ENCODE measurements at places on chromosomes 3 and 15. TPM values are rescaled to one million over a fixed set of nuclear protein-coding genes. Genes with fewer than 3 reads are reported as not detected.

Gene HRH1
- polyA plus RNA-seq: 0.54 TPM

Gene BAHD1
- polyA plus RNA-seq: 0.83 TPM

Gene C3orf85
- not detected for polyA plus RNA-seq

Gene TMOD2
- 26.4 TPM for polyA plus RNA-seq

Gene BBS4
- polyA plus RNA-seq: 39.7 TPM

Gene TCTA
- 7.7 TPM for polyA plus RNA-seq

Gene MITF
- polyA plus RNA-seq: 1.4 TPM

Gene AEN
- polyA plus RNA-seq: 3.6 TPM

Gene SCAANT1
- polyA plus RNA-seq: not detected

Gene CAND2
- polyA plus RNA-seq: 2.6 TPM

Gene CTNNB1
- polyA plus RNA-seq: 381 TPM

Gene RHOV
- 0.36 TPM for polyA plus RNA-seq

Gene CFAP100
- polyA plus RNA-seq: not detected

Gene CHRD
- polyA plus RNA-seq: 0.69 TPM

Gene PPP4R2
- 28.8 TPM for polyA plus RNA-seq

Gene GOLGA6B
- polyA plus RNA-seq: not detected

Gene RBM5
- polyA plus RNA-seq: 27.7 TPM

Gene GABRR3
- polyA plus RNA-seq: not detected

Gene PLA2G4E
- polyA plus RNA-seq: 0.07 TPM

Gene CSTA
- polyA plus RNA-seq: not detected

Gene SLC27A2
- polyA plus RNA-seq: not detected

Gene SUSD5
- 0.62 TPM for polyA plus RNA-seq

Gene CRABP1
- not detected for polyA plus RNA-seq

Gene CLCN2
- polyA plus RNA-seq: 0.71 TPM

Gene CCR9
- polyA plus RNA-seq: not detected

Gene TTC21A
- 3.2 TPM for polyA plus RNA-seq

Gene OIP5
- 2.1 TPM for polyA plus RNA-seq

Gene BMF
- not detected for polyA plus RNA-seq

Gene STXBP5L
- polyA plus RNA-seq: 13.7 TPM

Gene SNTN
- 3.5 TPM for polyA plus RNA-seq

Gene ROBO2
- 107 TPM for polyA plus RNA-seq

Gene SPTBN5
- polyA plus RNA-seq: 0.79 TPM

Gene TNFSF10
- not detected for polyA plus RNA-seq

Gene TTLL13
- polyA plus RNA-seq: 0.31 TPM

Gene CKMT1B
- 92.8 TPM for polyA plus RNA-seq

Gene FAM81A
- polyA plus RNA-seq: 9.7 TPM

Gene LRRC2
- polyA plus RNA-seq: 1.6 TPM

Gene MOBP
- polyA plus RNA-seq: 2.7 TPM

Gene ANKRD34C
- 4.0 TPM for polyA plus RNA-seq

Gene IGSF11
- polyA plus RNA-seq: 3.6 TPM

Gene LARP6
- polyA plus RNA-seq: 8.0 TPM

Gene DBR1
- polyA plus RNA-seq: 7.7 TPM

Gene SPSB4
- polyA plus RNA-seq: not detected

Gene CYP1A1
- polyA plus RNA-seq: not detected

Gene CCDC12
- polyA plus RNA-seq: 33.3 TPM

Gene CKMT1A
- 81.7 TPM for polyA plus RNA-seq

Gene C3orf22
- polyA plus RNA-seq: not detected

Gene GPR15
- not detected for polyA plus RNA-seq

Gene GPR156
- not detected for polyA plus RNA-seq

Gene CAV3
- polyA plus RNA-seq: 1.7 TPM

Gene LSAMP
- 12.8 TPM for polyA plus RNA-seq

Gene C3orf33
- 19.8 TPM for polyA plus RNA-seq

Gene HHLA2
- 0.90 TPM for polyA plus RNA-seq

Gene ZFAND6
- polyA plus RNA-seq: 108 TPM

Gene FBXL22
- not detected for polyA plus RNA-seq

Gene WNT5A
- polyA plus RNA-seq: 9.9 TPM

Gene HDC
- polyA plus RNA-seq: 2.6 TPM
